ENCODE measurements at places on chromosomes 1 and 21.

DNA sequence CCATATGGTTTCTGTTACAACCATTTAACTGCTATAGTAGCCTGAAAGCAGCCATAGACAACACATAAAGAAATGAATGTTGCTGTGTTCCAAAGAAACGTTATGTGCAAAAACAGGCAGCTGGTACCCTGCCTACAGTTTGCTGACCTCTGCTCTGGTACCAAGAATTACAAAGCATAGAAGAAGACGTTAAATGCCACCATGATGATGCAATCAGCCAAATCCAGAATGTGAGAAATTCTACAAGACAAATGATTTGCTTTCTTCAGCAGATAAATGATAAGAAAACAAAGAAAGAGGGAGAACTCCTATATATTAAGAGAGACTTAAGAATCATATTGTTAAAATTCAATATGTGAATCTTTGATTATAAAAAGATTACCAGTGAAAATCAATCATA, 97.8 kb upstream of the PDE4B start:
- no peak for DNase-seq

GRCh38 chr1:172451002-172451443, 7.2 kb upstream of the PIGC start:
- no peak for DNase-seq

GRCh38 chr1:48701445-48701844, 75.2 kb downstream of the BEND5 start:
- DNase-seq: no peak

DNA sequence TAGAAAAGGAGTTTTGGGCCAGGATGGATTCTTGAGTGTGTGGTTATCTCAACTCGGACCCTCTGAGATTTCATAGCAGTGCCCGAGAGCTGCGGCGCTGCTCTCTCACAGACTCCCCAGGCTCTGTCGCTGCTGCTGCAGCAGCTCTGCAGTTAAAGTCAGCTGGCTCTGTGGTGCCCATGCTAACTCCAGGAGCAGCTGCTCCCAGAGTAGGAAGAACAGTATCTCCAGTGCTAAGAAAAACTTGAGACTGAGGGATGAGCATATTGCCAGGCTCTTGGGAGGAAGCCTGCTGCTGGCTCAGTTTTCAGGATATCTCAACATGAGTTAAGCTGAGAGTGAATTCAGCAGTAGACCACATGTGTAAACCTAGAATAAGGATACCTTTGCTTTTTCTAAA, 4.5 kb downstream of the LCE2D start:
- no peak for DNase-seq

DNA sequence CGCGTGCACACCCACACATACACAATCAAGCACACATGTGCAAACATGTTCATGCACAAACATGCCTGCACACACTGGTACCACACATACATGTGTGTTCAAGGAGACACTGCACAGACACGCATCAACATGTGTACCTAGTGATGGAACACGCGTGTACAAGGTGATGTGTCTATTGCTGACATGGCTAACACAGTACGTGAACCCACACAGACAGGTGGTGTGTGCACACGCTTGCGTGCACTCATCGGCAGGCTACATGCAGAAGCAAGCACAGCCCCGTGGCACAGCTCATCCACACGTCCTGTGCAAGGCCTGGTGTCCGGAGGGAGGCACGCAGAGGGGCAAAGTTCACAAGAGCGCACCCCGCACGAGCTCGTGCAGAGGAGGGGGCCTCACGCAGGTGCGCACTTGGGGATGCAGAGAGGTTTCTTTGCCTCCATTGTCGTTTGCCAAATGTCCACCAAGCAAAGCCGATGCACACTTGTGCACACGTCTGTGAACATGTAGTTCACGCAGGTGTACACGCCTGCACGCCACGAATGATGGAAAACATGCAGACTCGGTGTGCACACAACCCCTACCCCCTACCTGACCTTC, 969 bp downstream of the ACAP3 start:
- no peak for DNase-seq
